Activated CD8-positive, alpha-beta T cell treated with anti-CD3 and anti-CD28 coated beads, Interleukin-2, amount 10 ng/mL, durations not matched to agents 7 days and 5 days (primary cell): ENCODE measurements at places on chromosomes 4 and X. TPM values are rescaled to one million over a fixed set of nuclear protein-coding genes. Genes with fewer than 3 reads are reported as not detected.

GRCh38 chr4:1091561-1091995, 21.8 kb downstream of the RNF212 start:
- H3K27ac ChIP-seq: no peak overlapping the region
- no peaks in the 10 kb centered on the region for H3K27me3 ChIP-seq
- DNase-seq: no peak
- no peaks in the 10 kb centered on the region for H3K4me1 ChIP-seq
- H3K4me3 ChIP-seq: no peak overlapping the region

DNA sequence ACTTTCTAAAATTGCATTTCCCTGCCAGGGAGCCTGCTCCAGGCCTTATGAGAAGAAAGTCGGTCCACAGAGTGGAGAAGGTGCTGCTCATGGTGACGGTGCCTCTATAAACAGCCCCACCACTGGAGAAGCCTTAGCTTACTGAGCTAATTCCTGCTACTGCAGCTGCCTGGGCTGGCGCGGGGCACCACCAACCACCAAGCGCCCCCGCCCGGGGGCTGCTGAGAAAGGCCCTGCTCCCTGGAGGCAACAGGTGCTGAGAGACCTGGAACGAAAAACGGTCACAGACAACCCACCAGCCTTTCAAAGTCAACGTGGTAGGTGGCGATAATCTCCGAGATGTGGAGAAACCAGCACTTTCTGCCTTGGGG, 2.9 kb downstream of the HCFC1 start:
- H3K36me3 ChIP-seq: peaks cover 41% of the 10 kb centered on the region
- peak overlapping the region; percentile 100 for H3K4me3 ChIP-seq
- H3K27me3 ChIP-seq: no peaks in the 10 kb centered on the region
- peak; percentile 54 for DNase-seq
- peak overlapping the region; percentile 100 for H3K27ac ChIP-seq
- peaks cover 31% of the 10 kb centered on the region for H3K4me1 ChIP-seq

DNA sequence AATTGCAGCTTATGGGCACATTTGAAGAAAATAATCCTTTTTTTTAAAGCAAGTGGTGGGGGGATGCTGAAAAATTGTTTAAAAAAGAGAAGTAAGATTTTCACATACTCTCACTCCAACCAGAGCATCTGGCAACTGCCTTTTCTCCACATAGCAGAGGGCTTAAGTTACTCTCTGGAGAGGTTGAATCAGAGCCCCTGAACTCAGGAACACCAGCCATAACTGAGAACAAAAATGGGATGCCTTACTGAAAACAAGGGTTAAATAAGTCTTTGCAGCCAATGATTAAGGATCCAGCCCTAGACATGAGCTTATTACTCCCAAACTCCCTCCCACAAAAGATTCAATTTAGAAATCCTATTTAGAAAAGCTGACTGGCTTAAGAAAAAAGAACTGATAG, 27.5 kb downstream of the CASK start:
- H3K36me3 ChIP-seq: peaks cover 44% of the 10 kb centered on the region
- DNase-seq: no peak
- H3K4me3 ChIP-seq: no peak overlapping the region
- no peak overlapping the region for H3K27ac ChIP-seq

DNA sequence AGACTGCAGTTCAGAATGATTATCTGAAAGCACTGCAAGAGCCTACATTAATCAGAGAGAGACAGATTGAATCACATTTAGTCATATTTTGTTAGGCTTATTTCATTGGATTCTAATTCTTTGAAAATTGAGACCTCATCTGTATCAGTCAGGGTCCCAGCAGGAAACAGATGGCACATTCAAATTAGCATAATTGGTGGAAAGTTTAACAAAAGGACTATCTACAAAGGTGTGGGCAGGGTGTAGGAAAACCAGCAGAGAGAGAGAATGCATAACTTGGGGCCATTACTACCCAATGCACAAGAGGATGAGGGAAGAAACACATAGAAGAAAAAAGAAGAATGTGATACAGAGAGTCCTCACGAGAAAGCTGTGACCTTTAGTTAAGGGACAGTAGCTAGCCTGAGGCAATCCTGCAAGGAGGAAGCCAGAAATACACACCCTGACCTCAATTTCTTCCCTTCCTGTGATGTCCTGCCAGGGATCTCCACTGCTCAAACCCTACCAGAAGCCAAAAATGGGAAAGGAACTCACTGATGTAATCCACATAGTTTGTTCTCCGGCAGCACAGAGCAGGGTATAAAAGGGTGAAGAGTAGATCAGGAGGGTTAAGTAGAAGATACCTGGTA, 17.7 kb upstream of the XKRX start:
- no peaks in the 10 kb centered on the region for H3K36me3 ChIP-seq
- DNase-seq: no peak
- H3K27me3 ChIP-seq: no peaks in the 10 kb centered on the region
- H3K4me1 ChIP-seq: no peaks in the 10 kb centered on the region
- no peak overlapping the region for H3K4me3 ChIP-seq

DNA sequence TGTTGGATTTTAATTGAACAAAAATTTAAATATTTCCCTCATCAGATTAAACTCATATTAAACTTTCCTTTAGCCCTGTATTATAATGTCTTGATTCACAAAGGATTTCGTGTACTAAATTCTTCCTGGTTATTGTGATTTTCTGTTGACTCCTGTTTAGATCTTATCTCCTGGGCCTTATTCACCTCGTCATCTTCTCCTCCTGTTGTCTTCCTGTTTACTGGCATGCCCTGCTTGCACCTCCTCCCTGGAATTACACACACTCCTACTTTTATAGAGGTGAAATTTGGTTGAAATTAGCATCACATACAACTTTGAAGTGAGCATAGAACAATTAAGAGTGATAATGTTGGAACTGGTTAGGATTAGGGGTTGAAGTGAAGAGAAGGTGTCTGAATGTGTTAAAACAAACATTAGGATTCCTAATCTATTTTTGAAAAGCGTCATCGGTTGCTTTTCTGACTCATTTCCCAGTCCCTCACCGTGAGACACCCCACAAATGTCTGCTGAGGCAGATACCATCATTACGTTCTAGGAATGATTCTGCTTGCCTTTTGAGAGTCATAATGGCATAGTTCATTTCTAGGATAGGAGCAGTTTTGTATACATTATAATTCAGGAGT, 32.5 kb downstream of the TLL1 start:
- no peak overlapping the region for H3K27ac ChIP-seq
- H3K4me3 ChIP-seq: no peak overlapping the region
- H3K36me3 ChIP-seq: no peaks in the 10 kb centered on the region
- DNase-seq: no peak

DNA sequence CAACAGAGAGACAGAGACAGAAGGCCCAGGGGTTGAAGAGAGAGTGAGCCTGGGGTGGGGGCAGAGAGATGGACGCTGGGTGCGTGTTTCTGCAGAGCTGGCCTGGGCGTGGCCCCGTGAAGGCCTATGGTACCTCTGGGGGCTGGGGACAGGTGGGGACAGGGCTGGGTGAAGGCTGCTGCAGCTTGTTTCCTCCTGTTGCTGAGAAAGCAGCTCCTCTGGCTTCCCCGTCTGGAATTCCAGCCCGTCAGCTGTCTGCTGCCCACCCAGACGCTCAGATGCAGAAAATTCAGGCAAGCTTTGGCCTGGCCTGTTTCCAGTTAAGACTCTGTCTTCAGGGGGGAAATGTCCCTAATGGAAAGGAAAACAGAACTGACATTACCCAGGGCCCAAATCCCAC, 76.8 kb upstream of the PSAPL1 start:
- no peaks in the 10 kb centered on the region for H3K36me3 ChIP-seq
- no peak overlapping the region for H3K27ac ChIP-seq
- peaks cover 12% of the 10 kb centered on the region for H3K4me1 ChIP-seq

GRCh38 chr4:1789552-1789951, 3.5 kb upstream of the FGFR3 start:
- no peaks in the 10 kb centered on the region for H3K36me3 ChIP-seq
- H3K27ac ChIP-seq: no peak overlapping the region
- no peak for DNase-seq
- no peaks in the 10 kb centered on the region for H3K4me1 ChIP-seq
- no peak overlapping the region for H3K4me3 ChIP-seq
- peaks cover 5% of the 10 kb centered on the region for H3K27me3 ChIP-seq

- DNase-seq: no peak
- no peaks in the 10 kb centered on the region for H3K4me1 ChIP-seq
- H3K4me3 ChIP-seq: no peak overlapping the region
- H3K27ac ChIP-seq: no peak overlapping the region
- no peaks in the 10 kb centered on the region for H3K27me3 ChIP-seq
Observed at GRCh38 chrX:5399403-5399802, 829.3 kb downstream of the NLGN4X start.

- no peak for DNase-seq
- H3K36me3 ChIP-seq: no peaks in the 10 kb centered on the region
- H3K27me3 ChIP-seq: peaks cover 4% of the 10 kb centered on the region
- H3K4me3 ChIP-seq: no peak overlapping the region
- H3K27ac ChIP-seq: no peak overlapping the region
Observed at GRCh38 chr4:47374477-47374876, 89.0 kb downstream of the COMMD8 start.

DNA sequence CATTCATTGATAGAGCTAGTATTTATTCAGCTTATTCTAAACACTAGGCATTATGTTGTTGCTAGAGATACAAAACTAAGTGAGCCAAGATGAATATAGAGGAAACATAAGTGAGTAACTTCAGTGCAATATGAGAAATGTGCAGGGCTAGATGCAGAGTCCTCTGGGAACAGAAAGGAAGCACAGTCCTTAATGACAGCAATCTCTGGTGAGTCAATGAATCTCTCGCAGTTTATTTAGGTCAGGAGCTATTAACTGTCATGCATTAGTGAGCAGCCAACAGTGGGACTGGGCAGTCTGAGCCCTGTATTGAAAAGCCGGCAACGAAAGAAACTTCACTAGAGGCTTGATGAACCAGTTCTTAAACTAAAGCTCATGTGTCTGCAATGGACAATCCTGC, 598.1 kb upstream of the MAGEB2 start:
- no peaks in the 10 kb centered on the region for H3K36me3 ChIP-seq
- H3K4me3 ChIP-seq: no peak overlapping the region
- DNase-seq: no peak
- H3K27ac ChIP-seq: no peak overlapping the region

DNA sequence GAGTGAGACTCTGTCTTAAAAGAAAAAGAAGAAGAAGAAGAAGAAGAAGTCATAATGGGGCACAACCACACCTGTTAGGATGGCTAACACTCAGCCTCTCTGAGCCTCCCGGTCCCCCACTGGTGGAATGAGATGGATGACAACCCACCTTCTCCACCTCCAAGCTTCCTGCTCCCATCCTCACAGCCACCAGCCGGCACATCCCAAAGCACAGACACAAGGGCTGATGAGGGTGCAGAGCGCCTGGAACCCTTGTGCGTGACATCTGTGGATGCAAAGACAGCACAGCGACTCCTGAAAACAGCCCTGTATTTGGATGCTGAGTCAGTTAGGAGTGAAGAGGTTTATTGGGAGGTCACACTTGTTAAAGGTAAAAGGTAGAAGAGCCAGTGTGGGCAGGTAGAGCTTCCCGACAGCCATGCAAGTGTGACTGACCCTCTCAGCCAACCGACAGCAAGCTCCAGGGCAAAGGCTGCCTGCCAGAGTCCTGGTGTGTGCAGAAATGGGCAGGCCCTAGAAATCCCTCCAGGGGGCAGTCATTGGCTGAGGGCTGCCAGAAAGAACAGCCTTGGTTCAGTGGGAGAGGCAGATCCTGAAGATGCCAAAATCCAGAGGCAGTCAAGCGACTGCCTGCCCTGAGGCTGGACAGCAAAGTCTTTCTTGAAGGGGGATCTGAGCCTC, 26.6 kb upstream of the MAN2B2 start:
- H3K27me3 ChIP-seq: no peaks in the 10 kb centered on the region
- no peak overlapping the region for H3K4me3 ChIP-seq
- no peak overlapping the region for H3K27ac ChIP-seq
- no peaks in the 10 kb centered on the region for H3K4me1 ChIP-seq
- H3K36me3 ChIP-seq: no peaks in the 10 kb centered on the region
- peak; percentile 25 for DNase-seq

- no peak for DNase-seq
- H3K4me3 ChIP-seq: no peak overlapping the region
- H3K4me1 ChIP-seq: no peaks in the 10 kb centered on the region
- H3K27me3 ChIP-seq: peaks cover 52% of the 10 kb centered on the region
Observed at GRCh38 chr4:153781717-153782416, 7.0 kb downstream of the SFRP2 start.

GRCh38 chrX:23381099-23382087, 46.7 kb downstream of the PTCHD1 start:
- H3K27ac ChIP-seq: no peak overlapping the region
- DNase-seq: no peak
- H3K36me3 ChIP-seq: no peaks in the 10 kb centered on the region
- peaks cover 10% of the 10 kb centered on the region for H3K27me3 ChIP-seq
- peak overlapping the region; percentile 46 for H3K4me3 ChIP-seq

DNA sequence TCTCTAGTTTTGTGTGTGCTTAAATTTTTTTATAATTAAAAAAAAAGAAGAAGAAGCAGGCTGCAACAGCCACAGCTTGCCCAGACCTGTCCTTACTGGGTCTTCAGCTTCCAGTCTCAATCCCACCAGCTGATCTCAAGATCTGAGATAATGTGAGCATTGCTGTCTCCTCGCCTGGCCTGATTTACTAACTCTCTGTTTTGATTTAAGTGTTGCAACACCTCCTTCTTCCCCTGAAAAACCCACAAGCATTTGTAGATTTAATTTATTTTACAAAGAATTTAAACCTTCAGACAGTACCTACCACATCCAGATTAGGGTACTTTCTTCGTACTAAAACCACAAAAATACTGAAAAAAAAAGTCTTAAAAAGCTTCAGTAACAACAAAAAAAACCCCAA, 38.0 kb downstream of the FAM241A start:
- H3K4me3 ChIP-seq: no peak overlapping the region
- peaks cover 11% of the 10 kb centered on the region for H3K36me3 ChIP-seq
- no peaks in the 10 kb centered on the region for H3K27me3 ChIP-seq
- H3K27ac ChIP-seq: peak overlapping the region; percentile 26
- peaks cover 35% of the 10 kb centered on the region for H3K4me1 ChIP-seq

GRCh38 chr4:83012200-83012686, 1.6 kb upstream of the LIN54 start:
- H3K27ac ChIP-seq: peak overlapping the region; percentile 92
- peaks cover 36% of the 10 kb centered on the region for H3K4me1 ChIP-seq
- DNase-seq: peak; percentile 55
- H3K27me3 ChIP-seq: no peaks in the 10 kb centered on the region

- no peak overlapping the region for H3K4me3 ChIP-seq
- H3K27ac ChIP-seq: no peak overlapping the region
- peaks cover 23% of the 10 kb centered on the region for H3K4me1 ChIP-seq
- no peaks in the 10 kb centered on the region for H3K27me3 ChIP-seq
- no peaks in the 10 kb centered on the region for H3K36me3 ChIP-seq
Observed at GRCh38 chr4:40327340-40327739, 7.8 kb upstream of the CHRNA9 start.

DKC1 gene
- total RNA-seq: 76.0 TPM

RASGEF1B gene
- 2.0 TPM for total RNA-seq

APLN gene
- 2.1 TPM for total RNA-seq

SMARCAD1 gene
- 31.9 TPM for total RNA-seq

MANBA gene
- total RNA-seq: 15.1 TPM

TRMT44 gene
- 22.2 TPM for total RNA-seq
